Right lobe of liver (tissue), 6 donors: ENCODE measurements at places on chromosomes 12 and 14.

DNA sequence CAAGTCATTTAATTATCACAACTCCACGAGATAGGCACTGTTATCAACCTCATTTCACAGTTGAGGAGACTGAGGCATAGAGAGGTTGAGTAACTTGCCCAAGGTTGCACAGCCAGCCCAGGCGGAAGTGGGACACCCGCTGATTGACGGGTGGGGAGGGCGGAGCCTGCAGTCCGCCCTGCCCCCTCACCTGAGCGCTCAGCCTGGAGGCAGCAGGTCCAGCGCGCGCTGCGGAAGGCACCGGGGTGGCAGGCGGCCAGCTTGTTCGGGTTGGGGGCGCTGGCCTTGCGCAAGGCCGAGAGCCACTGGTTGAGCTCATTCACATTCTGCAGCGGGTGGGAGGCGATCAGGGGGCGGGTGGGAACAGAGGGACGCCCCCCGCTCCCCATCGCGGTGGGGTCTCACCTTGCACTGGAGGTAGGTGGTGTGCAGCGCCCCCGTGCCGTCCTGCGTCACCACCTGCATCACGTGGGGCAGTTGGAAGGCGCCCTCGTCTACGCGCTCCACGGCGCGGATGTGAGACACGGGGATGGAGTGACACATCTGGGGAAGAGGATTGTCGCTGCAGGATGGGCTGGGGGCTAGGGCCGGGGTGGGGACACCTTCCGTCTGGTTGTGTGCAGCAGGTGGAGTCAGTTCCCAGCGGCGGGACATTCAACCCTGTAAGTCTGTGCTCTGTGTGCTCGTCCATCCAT, 31.7 kb downstream of the RASAL1 start:
- no peak for DNase-seq

DNA sequence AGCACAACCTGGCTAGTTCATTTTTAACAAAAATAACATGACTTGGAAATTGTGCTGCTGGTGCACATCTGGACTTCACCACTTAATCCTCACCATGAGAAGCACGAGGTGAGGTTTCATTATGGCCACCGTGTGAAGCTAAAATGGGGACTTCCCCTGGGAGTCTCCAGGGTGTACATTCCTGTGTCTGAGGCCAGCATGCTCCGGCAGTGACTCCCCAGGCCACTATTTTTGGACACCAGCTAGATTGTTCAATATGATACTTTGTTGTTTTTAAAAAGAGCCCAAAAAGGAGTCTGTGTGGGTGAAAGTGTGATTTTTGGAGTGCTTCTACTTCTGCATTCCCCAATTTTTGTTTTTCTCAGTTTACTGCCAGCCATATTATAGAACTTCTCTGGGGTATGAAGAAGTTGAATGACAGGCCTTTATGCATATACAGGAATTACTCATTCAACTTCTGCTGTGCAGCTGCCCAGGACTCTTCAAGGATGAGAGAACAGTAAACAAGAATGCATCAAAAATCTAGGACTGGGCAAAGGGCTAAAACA, 16.9 kb upstream of the AICDA start:
- no peak for DNase-seq

- no peak for DNase-seq
These were observed 39.8 kb downstream of the BAZ1A start for GRCh38 chr14:34835312-34835711.

- no peak for DNase-seq
These were observed 16.2 kb upstream of the STON2 start for GRCh38 chr14:81416194-81416952.

DNA sequence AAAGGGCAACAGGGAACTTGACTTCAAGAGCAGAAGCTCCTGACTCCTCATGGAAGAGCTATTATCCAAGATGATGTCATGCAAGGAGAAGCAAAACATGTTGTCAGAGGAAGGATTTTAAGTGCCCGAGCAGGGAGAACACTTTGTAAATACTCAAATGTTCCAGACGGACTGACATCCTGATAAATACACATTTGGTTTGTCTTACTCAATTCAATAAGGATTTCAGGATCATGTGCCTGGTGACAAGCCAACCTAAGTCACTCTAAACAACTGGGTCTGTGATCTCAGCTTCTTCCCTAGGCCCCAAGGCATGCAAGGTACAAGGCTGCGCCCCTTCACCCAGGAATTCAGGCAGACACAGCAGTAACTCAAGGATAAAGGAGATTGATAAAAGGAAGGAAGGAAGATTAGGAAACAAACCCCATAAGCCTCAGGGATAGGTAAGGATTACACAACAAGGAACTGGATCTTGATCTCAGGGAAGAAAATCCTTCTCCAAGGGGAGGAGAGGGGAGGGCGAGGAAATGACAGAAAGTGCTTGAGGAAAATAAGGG, 26.8 kb upstream of the CEBPE start:
- no peak for DNase-seq

DNA sequence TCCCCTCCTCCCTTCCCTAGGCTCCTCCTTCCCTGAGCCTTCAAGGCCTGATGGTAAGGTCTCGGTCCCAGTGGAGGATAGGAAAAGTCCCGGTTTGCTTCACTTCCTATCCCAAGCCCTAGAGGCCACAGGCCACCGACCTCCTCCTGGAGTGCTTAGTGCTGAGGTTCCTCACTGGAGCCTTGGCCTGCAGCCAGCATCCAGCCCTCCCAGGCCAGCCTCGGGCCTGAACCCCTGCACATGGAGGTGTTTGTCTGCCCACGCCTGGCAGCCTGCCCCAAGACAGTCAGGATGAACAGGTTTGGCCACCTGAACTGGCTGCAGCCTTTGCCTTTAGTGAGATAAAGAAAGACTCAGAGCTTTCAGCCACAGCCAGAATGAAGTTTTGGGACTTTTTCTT, 15.8 kb upstream of the KRT7 start:
- DNase-seq, result peak; percentile 62

GRCh38 chr14:29926228-29926627, 1.4 kb downstream of the PRKD1 start:
- no peak for DNase-seq

GRCh38 chr12:62716866-62717525, 218.0 kb downstream of the PPM1H start:
- no peak for DNase-seq

DNA sequence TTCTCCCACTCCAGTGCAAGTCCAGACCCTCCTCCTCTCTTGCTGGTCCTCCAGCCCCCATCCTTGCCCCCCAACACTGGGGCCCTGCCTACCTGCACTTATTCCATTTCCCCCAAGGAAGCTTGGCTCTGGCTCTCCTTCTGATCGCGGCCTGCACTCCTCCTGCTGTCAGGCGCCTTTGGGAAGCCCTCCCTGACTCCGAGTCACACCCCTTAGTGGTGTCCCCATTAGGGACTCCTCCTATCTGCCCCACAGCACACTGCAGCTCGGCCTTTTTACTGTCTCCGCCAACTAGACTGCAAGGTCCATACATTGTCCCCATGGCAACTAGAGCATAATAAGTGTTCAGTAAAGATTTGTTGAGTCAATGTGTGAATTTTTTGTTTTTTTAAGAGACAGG, 32.9 kb downstream of the FIGNL2 start:
- DNase-seq, result no peak

GRCh38 chr12:4050340-4050739, 177.1 kb upstream of the PARP11 start:
- DNase-seq, result no peak

GRCh38 chr14:54650331-54650958, 83.5 kb downstream of the SAMD4A start:
- peak; percentile 39 for DNase-seq

GRCh38 chr14:102933618-102934231, 11.3 kb downstream of the AMN start:
- DNase-seq, result peak; percentile 66

DNA sequence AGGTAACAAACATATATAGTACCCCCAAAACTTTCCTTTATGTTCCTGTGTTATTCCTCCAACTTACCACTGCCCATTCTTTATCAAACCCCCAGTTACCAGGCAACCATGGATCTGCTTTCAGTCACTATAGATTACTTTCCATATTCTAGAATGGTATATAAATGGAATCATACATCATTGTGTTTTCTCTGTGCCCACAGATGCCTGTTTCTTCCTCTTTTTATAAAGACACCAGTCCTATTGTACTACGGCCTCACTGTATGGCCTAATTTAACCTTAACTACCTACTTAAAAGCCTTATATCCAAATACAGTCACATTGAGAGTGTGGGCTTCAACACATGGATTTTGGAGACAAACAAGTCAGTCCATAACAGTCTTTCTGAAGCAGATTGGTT, 2.6 kb downstream of the TAS2R14 start:
- no peak for DNase-seq

- DNase-seq, result peak; percentile 76
These were observed 19.4 kb downstream of the BDKRB1 start for GRCh38 chr14:96275177-96276112.

GRCh38 chr12:27193854-27194544, 50.1 kb upstream of the STK38L start:
- DNase-seq, result peak; percentile 58

DNA sequence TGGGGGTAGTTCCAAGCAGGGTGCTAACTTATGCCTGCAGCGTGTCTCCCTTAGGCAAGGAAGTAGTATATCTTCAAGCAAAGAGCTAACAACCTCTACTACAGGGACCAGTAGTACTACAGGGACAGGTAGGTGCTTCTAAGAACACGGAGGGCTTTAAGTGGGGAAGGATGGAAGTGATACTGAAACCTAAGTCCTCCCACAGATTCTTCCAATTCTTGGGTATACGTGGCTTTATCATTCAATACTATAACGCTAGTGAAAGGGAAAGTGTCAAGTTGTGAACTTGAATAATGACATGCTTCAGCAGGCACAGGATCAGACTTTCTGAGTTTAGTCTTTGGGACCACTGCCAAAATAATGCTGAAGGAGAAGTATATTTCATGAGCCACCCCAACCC, 241.7 kb downstream of the CEP128 start:
- DNase-seq, result no peak

- DNase-seq, result no peak
These were observed 48.2 kb upstream of the MANSC4 start for GRCh38 chr12:27828196-27828595.

GRCh38 chr14:89681086-89682018, 264.3 kb upstream of the FOXN3 start:
- DNase-seq, result no peak

- no peak for DNase-seq
These were observed 160.0 kb upstream of the E2F7 start for GRCh38 chr12:77225373-77225772.

DNA sequence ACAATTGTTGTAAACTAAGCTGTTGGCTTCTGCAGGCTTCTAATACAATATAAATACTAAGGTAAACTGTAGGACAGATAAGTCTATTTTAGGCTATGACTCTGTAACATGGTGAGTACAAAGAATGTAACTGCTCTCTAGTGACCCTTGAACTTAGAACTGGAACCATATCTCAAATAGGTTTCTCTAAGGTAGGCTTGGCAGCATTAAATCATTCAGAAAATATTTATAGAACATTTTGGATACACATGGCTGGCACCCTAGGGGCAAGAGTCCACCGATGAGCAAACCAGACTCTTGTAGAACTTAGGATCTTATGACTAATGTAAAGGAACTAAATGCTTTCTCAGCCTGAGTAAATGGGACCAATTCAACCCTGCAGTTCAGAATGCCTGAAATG, 19.4 kb upstream of the SLC25A3 start:
- peak; percentile 79 for DNase-seq

GRCh38 chr14:30875788-30876053, 1.4 kb downstream of the COCH start:
- DNase-seq, result no peak

GRCh38 chr12:666766-667308, 3.6 kb upstream of the NINJ2 start:
- no peak for DNase-seq

DNA sequence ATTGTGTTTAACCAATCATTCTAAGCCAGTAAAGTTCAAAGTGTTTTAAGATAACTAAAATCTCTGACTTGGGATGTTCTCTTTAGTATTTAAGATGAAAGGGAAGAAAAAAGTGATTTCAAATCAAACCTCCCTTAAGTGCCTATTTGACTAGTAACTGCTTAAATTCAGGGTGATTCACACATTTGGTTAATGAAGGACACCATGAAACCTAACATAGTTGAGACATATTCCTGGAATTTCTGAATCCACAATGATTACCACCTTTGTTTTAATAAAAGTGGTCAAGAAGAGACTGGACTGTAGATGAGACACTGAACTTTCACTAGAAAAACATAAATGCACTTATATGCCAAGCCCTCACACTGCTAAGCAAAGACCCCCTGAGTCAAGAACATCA, 138.7 kb downstream of the MED13L start:
- no peak for DNase-seq

- DNase-seq, result no peak
These were observed 10.7 kb downstream of the MARS1 start for GRCh38 chr12:57498571-57498970.

DNA sequence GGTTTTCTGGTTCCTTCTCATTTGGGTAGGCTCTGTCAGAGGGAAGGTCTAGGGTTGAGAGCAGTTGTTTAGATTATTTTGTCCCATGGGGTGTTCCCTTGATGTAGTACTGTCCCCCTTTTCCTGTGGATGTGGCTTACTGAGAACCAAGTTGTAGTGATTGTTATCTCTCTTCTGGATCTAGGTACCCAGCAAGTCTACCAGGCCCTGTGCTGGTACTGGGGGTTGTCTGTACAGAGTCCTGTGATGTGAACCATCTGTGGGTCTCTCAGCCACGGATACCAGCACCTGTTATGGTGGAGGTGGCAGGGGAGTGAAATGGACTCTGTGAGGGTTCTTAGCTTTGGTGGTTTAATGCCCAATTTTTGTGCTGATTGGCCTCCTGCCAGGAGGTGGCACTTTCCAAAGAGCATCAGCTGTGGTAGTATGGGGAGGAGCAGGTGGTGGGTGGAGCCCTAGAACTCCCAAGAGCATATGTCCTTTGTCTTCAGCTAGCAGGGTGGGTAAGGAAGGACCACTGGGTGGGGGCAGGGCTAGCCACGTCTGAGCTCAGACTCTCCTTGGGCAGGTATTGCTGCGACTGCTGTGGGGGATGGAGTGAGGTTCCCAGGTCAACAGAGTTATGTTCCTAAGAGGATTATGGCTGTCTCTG, 179.3 kb upstream of the BTG1 start:
- no peak for DNase-seq

DNA sequence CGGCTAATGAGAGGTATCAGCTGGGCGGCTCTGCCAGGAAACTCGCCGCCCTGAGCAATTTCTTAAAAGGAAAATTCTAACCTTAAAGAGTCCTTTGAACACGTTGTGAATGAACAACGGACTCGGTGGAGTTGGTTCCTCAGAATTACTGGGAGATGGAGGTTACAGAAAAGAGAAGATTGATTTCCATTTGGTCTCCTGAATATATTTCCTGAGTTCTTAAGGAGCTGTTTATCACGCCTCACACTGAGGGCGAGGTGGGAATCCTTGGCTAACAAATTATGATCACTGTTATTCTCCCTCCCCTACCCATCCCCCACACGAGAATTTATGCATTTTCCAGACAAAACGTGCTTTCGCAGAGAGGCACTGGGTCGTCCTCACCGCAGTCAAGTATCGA, 194.5 kb upstream of the C14orf180 start:
- DNase-seq, result no peak

- DNase-seq, result no peak
These were observed 7.4 kb upstream of the B4GALNT1 start for GRCh38 chr12:57640175-57641042.

DNA sequence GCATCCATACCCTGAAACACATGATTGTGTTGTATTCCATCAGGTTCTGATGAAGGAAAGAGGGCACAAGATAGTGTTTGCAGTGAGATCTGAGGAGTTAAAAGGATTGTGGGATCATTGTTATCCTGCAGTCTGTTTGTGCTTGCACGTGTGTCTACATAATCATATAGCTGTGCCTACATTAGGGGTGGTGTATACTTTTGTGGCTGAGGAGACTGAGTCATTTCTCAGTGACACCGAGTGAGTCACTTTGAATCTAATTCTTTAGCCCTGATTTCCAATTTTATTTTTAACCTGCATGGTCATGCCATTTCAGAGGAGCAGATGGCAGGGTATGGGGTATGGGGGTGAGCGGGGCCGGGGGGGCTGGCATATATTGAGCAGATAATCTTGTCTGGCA, 133.2 kb downstream of the ANO4 start:
- DNase-seq, result no peak
